ENCODE measurements at places on chromosomes 6 and 20.

GRCh38 chr20:2162823-2163166 lies 61.2 kb downstream of the STK35 start:
- no peak for DNase-seq

GRCh38 chr6:132007474-132008190 lies 56.5 kb upstream of the CCN2 start:
- DNase-seq: no peak

GRCh38 chr6:162580619-162581018 lies 146.9 kb downstream of the PRKN start:
- no peak for DNase-seq

DNA sequence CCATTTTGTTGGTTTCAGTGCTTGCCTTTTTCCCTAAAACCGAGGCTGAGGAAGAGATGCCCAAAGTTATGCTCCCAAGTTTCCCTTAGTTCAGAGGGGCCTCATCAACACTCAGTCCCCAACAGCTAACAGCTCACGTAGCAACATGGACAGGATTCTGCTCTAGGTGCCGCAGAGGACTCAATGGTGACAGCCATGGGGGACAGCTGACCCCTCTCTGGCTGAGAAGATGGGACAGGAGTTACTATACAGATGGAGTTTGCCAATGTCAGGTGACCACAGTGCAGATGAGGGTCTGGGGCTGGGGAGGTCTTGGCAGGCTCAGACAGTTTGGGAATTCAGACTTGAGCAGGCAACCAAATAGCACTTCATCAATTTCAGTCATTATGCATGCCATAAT lies 67.3 kb downstream of the NPEPL1 start:
- DNase-seq: no peak

DNA sequence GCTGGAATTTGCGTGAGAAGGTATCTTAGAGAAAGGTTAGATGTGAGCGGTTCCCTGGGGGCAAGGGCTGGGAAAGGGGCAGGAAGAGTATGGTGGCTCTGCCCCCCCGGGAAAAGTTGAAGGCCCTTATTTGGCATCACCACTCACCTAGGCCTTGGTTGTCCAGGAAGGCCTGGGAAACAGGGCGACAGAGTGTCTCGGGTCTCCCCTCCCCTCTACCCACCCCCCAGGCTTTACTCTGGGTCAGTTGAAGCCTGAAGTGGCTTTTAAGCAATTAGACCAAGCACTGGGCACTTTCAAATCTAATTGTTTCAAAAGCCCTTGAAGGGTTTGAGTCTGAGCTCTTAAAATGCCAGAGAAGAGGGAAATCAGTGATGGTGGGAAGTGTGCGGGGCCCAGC lies 30.2 kb upstream of the FOXP4 start:
- DNase-seq: no peak

GRCh38 chr6:3712827-3713665 lies 38.5 kb downstream of the PXDC1 start:
- DNase-seq: no peak

DNA sequence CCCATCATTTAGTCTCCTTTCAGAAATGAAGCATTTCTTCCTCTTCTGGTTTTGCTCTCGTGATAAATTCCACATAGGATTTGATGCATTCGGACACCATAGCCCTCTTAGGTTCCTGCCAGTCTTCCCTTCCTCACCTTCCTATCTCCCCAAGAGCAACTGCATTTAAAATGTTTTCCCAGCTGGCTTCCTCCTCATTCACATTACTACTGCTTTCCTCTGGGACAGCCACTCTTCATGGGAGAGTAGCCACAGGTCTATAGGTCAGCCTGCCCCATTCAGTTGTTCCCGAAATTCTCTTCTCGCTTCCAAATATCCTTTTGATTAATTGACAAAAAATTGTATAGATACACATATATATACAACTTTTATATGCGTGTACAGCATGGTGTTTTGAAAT lies 214.2 kb upstream of the PDE10A start:
- no peak for DNase-seq
